Activated naive CD4-positive, alpha-beta T cell treated with anti-CD3 and anti-CD28 coated beads for 36 hours (primary cell): ENCODE measurements at places on chromosomes 12 and 14. TPM values are rescaled to one million over a fixed set of nuclear protein-coding genes. Genes with fewer than 3 reads are reported as not detected.
A peak's percentile ranks its signal among the peaks of the same experiment; 100 is the strongest.

The PDE3A gene
- not detected for total RNA-seq

The PTCSC3 gene
- not detected for total RNA-seq

The BTG1 gene
- 218 TPM for total RNA-seq

The C12orf54 gene
- not detected for total RNA-seq

The WNT1 gene
- not detected for total RNA-seq

DNA sequence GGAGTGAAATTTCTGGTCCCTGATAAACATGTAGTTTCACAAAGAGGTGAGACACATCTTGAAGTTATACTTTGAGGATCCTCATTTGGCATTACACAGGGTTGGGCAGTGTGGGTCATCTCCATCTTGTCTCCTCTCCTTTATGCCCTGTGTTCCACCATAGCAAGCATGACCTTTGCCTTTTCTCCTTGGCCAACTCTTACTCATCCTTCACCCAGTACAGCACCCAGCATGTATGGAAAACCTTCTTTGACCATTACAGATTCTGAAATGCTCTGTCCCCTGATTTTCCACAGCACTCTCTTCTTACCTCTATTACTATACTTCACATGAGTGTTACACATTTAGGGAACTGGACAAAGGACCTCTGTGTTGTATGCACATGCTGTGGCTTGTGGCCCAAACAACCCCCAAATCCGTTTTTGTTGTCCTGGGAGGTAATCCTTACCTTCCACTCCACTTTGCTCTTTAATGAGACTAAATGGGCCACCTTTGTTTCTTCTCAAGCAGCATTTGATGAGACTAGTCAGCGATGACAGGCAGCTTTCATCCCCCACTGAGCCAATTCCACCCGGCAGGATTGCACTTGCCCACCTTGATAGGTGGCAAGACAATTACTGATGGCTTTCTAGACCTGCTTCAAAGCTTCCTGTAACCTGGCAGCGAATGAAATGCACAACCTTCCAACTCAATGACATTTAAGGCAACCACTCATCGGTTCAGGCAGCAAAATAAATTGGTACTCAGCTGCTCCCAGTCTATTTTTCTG is 163.5 kb downstream of the MON2 start:
- DNase-seq = no peak
- H3K4me1 ChIP-seq = peaks cover 7% of the 10 kb centered on the region

DNA sequence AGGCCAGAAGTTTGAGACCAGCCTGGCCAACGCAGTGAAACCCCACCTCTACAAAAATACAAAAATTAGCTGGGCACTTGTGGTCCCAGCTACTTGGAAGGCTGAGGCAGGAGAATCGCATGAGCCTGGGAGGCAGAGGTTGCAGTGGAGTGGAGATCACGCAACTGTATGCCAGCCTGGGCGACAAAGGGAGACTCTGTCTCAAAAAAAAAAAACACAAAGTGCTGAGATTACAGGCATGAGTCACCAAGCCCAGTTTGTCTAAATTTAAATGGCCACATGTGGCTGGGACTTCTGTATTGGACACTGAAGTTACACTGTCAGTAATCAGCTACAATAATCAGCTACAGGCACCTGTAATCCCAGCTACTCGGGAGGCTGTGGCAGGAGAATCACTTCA is 100.9 kb upstream of the AEBP2 start:
- H3K36me3 ChIP-seq = no peaks in the 10 kb centered on the region
- H3K4me1 ChIP-seq = no peaks in the 10 kb centered on the region
- no peak overlapping the region for H3K4me3 ChIP-seq
- H3K27ac ChIP-seq = no peak overlapping the region
- H3K27me3 ChIP-seq = no peaks in the 10 kb centered on the region
- DNase-seq = no peak

- H3K27me3 ChIP-seq = no peaks in the 10 kb centered on the region
- no peak overlapping the region for H3K27ac ChIP-seq
These were observed 1021.0 kb downstream of the AACS start for GRCh38 chr12:126086242-126086641.

DNA sequence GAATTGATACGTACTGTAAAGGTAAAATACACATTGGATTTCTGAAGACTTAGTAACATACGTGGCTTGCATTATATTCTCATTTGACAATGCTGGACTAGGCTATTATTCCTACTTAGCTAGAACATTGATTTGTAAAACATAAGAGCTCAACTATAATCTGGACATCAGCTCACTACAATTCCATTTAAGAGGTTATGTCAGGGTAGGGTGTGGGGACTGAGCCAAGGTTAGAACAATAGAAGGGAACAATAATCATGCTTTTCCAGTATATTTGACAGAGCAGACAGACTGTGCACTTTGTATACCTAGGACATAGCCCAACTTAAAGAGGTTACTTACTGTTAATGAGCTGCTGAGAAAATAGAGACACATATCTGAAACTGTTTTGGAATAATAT is 10.8 kb downstream of the ZCRB1 start:
- no peak overlapping the region for H3K27ac ChIP-seq
- H3K4me3 ChIP-seq = no peak overlapping the region
- H3K4me1 ChIP-seq = no peaks in the 10 kb centered on the region
- H3K36me3 ChIP-seq = peaks cover 16% of the 10 kb centered on the region

DNA sequence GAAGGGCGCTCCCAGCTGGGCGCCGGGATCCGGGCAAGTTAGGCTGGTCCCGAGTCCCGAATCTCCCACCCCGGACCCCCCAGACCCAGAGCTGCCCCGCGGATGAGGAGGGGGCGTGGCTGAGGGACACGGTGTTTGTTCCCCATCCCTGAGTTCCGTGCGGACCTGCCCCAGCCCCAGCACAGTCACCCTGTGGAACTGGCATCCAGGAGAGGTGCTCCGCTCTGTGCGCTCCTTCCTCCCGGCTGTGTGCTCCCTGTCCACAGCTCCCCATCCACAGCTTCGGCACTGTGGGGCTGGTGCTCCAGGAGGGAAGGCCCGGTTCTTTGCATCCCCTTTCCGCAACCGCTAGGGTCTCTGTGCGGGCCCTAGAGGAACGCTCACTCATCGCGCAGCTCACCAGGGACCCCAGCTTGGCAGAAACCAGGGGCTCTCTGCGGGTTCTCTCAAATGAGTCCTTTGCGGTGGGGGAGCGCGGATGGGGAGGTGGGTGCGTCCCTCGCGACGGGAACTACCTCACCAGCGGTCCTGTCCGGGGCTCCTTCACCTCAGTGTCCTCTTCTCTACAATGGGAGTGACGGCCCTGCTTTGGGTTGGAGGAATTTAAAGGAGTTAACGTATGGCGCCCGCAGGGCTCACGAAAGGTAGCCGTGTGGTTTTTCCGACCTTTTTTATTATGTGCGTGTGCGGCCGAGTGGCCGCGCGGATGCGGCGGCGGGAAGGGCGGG is 845 bp downstream of the TMEM132C start:
- no peak overlapping the region for H3K27ac ChIP-seq
- no peak overlapping the region for H3K4me3 ChIP-seq
- no peaks in the 10 kb centered on the region for H3K36me3 ChIP-seq
- peaks cover 50% of the 10 kb centered on the region for H3K27me3 ChIP-seq
- DNase-seq = no peak
- H3K4me1 ChIP-seq = peaks cover 3% of the 10 kb centered on the region

DNA sequence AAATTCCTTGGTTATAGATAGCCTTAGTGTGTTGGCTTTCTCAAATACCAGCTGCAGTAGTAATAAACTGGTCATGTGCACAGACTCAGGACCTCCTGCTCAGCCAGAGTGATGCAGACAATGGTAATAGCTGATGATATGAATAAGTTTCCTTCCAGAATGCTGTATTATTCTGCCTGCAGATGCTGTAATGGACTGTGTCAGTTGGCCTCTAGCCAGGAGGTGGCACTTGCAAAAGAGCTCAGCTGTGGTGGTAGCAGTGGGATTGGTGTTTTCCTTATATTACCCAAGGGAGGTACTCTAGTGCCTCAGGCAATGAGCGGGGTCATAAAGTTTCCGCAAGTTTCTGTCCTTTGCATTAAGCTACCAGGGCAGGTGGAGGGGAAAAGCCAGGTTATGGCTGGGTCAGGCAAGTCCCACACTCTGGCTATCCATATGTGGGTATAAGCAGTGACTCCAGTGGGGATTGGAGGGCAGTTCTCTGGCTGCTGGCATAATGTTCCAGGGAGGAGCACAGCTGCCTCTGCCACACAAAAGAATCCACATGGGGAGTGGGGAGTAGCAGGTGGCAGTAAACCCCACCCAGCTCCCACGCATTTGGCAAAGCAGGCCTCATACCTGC is 14.0 kb upstream of the MUCL1 start:
- DNase-seq = no peak
- H3K36me3 ChIP-seq = peaks cover 4% of the 10 kb centered on the region
- H3K4me3 ChIP-seq = no peak overlapping the region
- no peaks in the 10 kb centered on the region for H3K4me1 ChIP-seq
- H3K27ac ChIP-seq = no peak overlapping the region

DNA sequence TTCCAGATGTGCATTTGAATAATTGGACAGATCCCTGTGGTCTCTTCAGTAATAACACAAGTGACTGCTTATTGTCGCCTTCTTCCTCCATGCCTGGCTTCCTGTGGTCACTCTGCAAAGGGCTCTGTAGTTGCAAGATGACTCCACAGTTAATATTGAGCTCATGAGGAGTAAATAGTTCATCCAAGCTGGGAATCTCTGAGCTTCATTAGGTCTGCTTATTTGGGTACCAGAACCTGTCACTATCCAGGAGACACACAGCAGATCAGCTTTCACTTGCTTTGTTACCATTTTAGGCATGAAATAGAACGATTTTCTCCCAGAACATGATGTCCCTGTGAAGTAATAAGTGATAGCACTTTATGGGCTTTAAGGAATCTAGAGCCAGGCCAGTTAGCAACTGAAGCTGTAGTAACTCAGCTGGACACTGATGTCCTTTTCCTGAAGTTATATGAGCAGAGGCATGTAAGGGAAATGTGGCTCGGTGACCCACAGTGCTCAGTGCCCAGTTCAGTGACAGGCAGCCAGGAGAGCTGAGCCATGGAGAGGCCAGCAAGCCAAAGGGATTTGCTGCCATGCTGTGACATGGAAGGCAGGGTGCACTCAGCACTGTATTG is 50.1 kb downstream of the CRADD start:
- peaks cover 10% of the 10 kb centered on the region for H3K4me1 ChIP-seq
- H3K4me3 ChIP-seq = no peak overlapping the region
- H3K27me3 ChIP-seq = no peaks in the 10 kb centered on the region
- DNase-seq = no peak

DNA sequence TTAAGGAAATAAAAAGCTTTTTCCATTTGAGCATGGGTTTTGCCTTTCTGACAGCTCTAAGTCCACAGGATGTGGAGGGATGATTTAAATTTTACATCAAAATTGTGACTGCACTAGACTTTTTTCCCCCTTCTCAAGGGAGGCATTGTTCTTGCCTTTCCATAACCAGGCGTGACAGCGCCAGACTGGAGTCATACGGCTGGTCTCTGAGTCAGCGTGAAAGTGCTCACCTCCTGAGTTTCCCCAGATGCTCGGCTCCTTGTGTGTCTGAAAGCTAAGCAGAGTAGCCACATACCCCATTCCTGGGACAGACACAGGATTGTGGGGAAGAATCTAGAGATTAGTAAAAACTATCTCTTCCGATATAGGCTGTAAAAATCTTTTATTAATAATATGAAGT is 43.1 kb downstream of the SOX5 start:
- H3K27me3 ChIP-seq = no peaks in the 10 kb centered on the region
- no peak overlapping the region for H3K27ac ChIP-seq
- no peak for DNase-seq
- no peaks in the 10 kb centered on the region for H3K4me1 ChIP-seq

DNA sequence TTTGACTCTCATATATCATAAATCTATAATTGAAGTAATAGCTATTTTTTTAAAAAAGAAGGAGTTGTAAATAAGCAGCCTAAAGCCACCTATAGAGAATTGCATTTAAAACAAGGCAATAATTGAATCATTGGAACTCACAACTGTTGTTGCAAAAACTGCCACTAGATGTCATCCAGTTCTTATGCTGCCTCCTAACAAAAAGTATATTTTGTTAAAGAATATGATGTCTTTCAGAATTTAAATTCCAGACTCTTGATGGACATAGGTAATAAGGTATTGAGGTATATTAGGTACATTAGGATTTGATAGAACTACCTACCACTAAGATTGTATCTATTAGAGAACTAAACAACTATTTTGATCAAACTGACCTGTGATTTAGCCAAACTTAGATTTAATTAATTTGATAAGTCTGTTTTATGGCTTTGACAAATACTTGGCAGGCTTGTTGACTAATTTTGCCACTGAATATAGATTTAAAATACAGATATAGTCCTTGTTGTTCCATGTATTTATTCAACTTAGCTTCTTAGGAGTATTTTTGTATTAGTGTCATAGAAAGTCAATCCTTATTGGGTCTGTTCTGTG is 401.4 kb downstream of the RPL10L start:
- no peaks in the 10 kb centered on the region for H3K36me3 ChIP-seq
- DNase-seq = no peak
- H3K27ac ChIP-seq = no peak overlapping the region
- no peaks in the 10 kb centered on the region for H3K27me3 ChIP-seq

DNA sequence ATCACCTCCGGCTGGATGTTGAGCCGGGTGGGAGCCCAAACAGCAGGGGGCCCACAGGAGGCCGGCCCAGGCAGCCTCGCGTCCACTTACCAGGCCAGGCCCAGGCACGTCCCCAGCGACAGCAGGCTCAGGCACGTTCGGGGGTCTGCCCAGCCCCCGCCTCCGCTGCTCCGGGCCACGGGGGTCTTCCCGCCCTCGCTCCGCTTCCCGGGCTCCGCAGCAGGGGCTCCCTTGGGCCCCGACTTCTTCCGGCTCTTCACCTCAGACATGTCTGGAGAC is 216 bp downstream of the IKBIP start:
- H3K36me3 ChIP-seq = peaks cover 6% of the 10 kb centered on the region
- H3K4me3 ChIP-seq = peak overlapping the region; percentile 96
- peaks cover 24% of the 10 kb centered on the region for H3K4me1 ChIP-seq
- H3K27me3 ChIP-seq = no peaks in the 10 kb centered on the region
- DNase-seq = no peak

DNA sequence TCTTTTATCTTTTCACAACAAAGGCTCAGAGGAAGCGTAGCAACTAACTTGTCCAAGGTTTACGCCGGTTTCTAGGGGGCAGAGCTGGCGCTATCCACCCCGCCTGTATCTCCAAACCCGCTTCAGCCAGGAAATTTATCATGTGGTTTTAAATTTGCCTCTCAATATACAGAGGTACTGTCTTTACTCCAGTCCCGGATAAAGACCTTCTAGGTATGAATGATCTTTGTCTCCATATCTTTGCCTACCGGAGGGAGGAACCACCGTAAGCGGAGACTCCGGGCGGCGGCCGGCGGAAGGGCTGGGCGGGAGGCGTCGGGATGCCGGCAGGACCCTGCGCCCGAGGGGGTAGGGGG is 693 bp upstream of the RIMKLB start:
- H3K36me3 ChIP-seq = no peaks in the 10 kb centered on the region
- H3K4me1 ChIP-seq = peaks cover 27% of the 10 kb centered on the region
- H3K27me3 ChIP-seq = no peaks in the 10 kb centered on the region
- no peak for DNase-seq

GRCh38 chr12:50642761-50643160 is 121.1 kb upstream of the ATF1 start:
- no peak for DNase-seq
- H3K4me1 ChIP-seq = peaks cover 26% of the 10 kb centered on the region
- H3K4me3 ChIP-seq = no peak overlapping the region
